ENCODE measurements at places on chromosomes 7 and 10. TPM values are rescaled to one million over a fixed set of nuclear protein-coding genes. Genes with fewer than 3 reads are reported as not detected.

DNA sequence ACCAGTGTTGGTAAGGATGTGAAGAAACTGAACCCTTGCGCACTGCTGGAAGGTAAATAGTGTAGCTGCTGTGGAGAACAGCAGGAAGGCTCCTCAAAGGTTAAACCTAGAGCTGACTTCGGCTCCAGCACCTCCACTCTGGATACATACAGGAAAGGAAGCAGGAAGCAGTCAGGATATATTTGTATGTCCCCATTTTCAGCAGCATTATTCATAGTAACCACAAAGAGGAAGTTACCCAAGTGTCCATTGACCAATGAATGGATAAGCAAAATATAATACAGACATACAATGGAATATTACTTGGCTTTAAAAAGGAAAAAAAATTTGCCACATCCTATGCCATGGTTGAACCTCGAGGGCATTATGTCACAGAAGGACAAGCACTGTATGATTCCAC is 15.0 kb downstream of the RET start:
- peak; percentile 20 for DNase-seq

DNA sequence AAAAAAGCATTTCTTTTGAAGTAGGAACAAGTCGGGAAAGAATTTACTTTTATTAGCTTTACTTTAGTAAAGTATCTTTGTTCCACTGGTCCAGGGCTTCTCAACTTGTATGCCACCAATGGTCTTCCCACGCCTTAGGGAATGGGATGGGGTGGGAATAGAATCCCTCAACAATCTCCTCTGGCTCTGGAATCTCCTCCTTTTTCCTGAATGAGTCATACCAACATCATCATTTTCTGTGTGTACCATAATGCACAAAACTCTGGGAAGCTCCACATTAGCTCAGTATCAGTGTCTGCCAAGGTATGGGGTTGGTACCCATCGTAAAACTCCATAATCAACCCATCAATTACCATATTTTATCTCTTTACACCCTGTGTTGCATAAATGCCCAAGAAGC is 159.4 kb upstream of the BMPER start:
- DNase-seq = peak; percentile 48

Gene CRYGN
- not detected for total RNA-seq

DNA sequence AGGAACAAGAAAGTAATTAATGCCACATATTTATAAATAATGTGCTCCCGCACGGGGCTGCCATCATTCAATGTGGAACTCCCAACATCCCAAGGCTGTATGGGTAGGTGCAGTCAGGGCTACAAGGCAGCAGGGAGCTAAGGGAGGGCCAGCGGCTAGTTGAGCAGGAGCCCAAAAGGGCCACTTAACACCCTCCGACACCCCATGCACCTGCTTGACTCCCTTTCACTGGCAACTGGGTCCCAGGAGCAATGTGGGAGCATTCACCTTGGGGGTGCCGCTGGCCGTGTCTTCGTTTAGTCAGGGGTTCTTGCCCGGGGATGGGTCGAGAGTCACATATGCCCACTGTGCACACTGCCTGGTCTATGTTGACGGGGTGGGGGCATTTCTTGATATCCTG is 27.9 kb downstream of the SCART1 start:
- no peak for DNase-seq

DNA sequence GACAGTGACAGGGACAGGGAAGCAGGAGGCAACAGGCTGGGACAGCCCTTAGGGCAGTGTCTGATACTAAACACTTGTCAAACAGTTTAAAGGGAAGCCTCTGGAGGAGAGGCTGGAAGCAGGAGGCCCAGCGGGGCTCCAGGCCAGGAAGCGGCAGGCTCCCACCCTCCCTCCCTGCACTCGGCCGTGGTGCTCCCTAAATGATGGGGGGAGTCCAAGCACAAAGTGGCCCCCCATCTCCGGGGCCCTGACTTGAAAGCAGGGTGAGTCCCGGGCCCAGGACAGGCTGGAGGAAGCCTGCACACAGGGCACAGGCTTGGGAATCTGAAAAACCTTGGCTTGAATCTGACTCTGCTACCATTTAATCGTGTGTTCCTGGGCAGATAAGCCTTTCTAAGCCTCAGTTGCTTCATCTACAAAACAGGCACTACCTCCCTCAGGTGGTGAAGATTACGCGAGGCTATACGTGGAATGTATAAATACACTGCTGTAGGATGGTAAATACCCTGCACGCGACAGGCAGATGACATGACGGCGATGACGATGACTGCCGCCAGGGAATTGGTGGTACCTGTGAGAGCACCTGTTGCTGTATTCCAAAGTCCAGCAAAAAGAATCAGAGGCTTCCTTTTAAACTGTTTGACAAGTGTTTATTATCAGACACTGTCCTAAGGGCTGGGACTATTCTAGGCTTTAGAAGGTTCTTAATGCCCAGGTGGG is 34.1 kb downstream of the GBX1 start:
- DNase-seq = no peak

Gene PIK3CG
- total RNA-seq = 3.5 TPM

Gene CDCA7L
- total RNA-seq = 44.4 TPM

GRCh38 chr10:1120801-1121211 is 64.6 kb downstream of the WDR37 start:
- no peak for DNase-seq

GRCh38 chr10:131418681-131419080 is 107.2 kb upstream of the TCERG1L start:
- no peak for DNase-seq

GRCh38 chr7:833601-834258 is 1.5 kb downstream of the SUN1 start:
- no peak for DNase-seq

DNA sequence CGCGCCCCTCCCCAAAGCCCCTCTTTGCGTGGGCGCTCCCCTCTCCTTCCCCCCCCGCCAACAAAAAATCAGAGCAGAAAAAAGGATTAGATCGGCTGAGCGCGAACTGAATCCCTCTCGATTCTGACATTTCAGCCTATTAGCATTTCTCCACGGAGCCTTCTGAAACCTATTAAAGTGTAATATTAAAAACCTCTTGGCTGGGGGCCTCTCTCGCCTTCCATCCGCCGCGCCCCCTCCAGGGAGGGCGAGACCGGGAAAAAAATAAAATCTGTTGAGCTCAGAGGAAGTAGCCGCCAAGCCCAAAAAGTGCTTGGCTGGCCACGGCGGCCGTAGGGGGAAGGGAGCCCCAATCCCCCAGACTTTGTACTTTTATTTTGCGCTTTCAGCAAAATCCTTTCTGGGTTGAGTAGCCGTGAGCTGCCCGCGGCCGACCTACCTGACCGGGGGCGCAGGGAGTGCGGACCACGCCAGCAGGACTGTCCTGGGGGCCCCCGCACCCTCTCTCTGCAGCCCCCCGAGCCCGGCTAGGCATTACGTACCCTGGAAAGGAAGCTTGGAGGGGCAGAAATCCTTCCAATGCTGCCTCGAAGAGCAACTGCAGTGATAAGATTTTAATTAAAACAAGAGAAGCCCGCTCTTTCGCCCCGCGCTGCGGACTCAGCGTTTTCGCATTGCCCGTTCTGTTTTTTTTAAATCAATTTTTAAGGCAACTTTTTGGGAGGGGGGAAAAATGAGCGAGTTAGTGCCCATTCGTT is 1.3 kb upstream of the TNRC18 start:
- peak; percentile 55 for DNase-seq

DNA sequence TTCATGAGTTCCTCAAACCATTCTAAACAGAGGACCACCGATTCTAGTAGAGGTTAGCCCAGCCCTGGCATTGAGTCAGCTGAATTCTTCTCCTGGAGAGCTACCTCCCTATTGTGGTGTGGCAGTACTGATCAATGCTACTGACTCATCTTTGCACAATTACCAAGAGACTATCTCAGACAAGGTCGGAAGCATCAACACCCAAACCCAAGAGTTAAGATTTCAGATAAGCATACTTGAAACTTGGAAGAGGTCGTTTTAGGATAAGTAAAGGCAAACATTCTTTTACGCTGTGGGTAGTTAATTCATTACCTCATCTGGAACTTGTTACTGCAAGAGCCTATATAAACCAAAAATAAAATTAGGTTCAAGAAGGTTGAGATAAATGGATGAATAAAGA is 154.6 kb upstream of the NRBF2 start:
- no peak for DNase-seq

Gene ZNF438
- total RNA-seq = 2.6 TPM

DNA sequence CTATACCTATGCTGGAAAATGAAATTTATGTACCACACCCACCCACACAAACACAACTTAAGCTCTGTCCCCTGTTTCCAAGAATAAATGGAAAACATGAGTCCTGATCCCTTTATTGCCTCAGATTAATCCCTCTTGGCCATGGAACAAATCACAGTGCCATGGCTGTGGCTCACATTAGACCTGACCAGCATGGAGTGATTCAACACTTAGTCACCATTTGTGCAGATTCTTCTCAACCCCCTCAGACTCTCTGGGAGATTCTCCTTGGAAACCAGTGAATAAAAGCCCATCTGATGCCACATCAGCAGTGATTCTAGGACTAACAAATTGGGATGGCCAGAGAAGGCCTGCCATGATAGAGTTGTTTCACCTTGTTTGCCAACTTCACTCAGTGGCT is 204.4 kb upstream of the TMEM72 start:
- peak; percentile 65 for DNase-seq

Gene UNCX
- total RNA-seq = not detected

GRCh38 chr7:68247126-68247525 is 1250.5 kb downstream of the TYW1 start:
- no peak for DNase-seq

DNA sequence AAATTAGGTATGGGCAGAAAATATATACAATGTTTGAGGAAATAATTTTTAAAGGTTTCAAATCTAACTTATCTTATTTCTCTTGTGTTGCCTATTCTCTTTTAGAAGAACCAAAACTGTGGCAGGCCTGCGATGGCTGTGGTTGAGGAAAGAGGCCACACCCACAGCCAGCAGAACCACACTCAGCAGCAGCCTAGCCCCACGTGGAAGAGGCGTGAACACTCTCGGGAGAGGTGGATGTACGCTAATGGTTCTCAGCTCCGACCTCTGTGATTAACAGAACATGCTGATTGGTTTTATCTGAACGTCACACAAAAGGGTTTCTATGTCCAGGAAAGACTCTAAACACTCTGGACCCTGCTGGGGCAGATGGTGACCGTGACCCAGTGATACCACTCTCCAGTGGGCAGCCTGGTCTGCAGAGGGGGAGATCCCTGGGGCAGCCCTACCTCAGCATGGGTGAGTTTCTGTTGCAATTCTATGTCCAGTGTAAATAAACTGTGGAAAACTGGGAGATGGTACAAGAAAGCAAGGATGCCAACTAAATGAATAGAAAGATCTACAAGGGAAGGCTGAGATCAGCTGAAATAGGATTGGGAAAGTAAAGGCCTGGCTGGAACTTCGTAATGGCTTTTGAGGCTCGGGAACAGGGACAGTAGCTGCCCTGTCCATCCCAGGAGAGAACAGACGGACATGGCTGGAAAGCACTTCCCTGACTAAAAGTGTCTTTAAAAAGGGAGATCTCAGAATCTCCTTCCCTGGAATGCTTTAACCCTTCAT is 26.6 kb downstream of the DIP2C start:
- DNase-seq = no peak

Gene ZP3
- total RNA-seq = 1.8 TPM

DNA sequence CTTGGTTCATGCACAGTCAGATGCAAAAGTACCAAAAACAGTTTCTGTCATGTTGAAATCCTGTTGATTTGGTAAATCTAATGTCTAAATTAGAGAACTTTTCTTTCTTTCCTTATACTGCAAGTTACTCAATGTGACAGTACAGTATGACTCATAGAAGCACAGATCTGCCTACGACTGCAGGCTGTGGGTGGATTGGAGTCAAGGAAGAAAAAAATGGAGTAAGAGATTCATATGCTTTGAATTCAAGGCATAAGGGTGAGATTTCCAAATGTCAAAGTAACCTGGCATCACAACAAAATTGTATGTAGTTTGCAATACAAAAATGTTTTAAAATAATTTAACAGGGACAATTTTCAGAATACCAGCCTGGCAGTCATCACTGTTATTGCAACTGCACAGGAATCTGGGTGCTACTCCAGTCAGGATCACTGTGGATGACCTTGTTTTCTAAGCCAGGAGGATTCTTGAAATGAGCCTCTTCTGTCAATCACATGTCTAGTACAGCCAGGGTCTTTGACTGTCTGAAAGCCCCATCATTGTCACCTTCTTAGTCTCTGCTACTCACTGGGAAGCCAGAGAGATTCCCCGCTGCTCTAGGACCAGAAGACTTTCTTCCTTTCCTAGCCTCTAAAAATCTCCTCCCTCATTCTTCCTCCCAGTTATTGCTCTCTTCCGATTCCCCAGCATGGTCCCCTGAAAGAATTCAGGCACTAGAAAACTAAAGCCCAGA is 83.6 kb downstream of the CD36 start:
- DNase-seq = no peak

GRCh38 chr10:101816913-101817336 is 1.3 kb downstream of the OGA start:
- no peak for DNase-seq

Gene MOGAT3
- not detected for total RNA-seq

- DNase-seq = peak; percentile 4
Measured at GRCh38 chr7:42671627-42672026, 240.2 kb downstream of the C7orf25 start.

GRCh38 chr7:74129887-74130286 is 44.3 kb upstream of the EIF4H start:
- peak; percentile 32 for DNase-seq

Gene ELN
- 15.5 TPM for total RNA-seq

DNA sequence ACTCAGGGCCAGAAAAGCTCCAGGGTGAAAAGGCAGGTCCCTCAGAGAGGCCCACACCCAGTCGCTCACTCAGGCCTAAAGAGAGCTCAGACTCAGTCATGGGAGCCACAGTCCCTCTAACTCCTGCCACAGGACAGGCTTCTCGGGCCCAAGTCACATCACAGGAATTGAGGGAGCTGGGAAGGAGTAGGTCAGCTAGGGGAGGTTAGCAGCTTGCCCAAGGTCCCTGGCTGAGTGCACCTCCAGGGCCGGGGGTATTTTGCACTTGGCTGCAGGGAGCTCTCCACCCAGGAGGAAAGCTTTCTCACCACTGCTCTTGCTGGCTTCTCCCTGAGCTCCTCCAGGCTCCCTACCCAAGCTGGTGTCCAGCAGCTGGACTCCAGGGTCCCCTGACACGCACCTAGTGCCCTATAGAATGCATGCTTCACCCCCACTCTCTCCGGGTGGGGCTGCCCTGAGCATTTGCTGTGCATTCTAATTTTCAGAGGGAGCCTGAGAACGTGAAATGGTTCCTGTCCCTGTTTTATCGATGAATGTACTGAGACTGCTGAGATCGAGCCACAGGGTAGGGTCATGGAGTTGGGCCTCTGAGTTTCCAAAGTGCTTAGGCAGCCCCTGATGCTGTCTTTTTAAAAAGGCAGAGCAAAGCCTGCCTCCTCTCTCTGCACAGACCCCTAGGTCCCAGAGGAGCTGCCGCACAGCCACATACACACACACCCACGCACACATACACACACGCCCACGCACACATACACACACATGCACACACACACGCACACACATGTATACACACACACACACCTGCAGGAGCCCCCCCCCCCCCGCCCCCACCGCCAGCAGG is 37.9 kb upstream of the RET start:
- DNase-seq = no peak

DNA sequence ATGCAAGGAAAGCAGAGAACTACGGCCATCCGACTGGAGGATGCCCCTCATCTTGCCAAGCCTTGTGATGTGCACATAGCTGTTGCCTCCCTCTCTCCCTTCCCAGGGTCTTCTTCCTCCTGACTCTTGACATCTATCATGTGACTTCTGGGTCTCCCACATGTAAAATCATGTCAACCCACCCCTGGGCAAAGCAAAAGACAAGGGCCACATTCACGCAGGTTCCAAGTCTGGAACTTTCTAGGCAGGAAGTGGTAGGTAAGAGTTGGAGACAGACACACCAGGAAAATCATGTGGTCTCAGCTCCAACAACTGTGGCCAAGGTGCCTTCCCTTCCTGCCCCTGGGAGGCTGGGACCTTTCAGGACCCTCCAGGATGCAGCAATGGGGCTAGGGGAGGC is 187.3 kb downstream of the CXCL12 start:
- DNase-seq = no peak
